ENCODE measurements at places on chromosomes 3 and 15.

- no peak for DNase-seq
Measured at GRCh38 chr3:13072239-13072599, 1.0 kb downstream of the IQSEC1 start.

DNA sequence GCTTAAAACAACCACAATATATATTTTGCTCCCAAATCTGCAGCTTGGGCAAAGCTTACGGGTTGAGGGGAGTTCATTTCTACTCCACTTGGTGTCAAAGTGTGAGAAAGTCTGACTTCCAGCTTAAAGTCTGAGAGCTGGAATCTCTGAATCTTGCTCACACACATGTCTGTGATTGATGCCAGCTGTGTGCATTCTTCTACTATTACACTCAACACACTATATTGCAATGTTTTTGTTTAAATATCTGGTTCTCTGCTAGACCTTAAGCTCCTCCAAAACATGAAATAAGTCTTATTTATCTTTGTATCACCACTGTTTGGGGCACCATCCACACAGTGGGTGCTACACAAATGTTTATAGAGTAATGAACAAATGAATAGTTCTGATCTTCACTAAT is 36.7 kb upstream of the SECISBP2L start:
- no peak for DNase-seq

- no peak for DNase-seq
Measured at GRCh38 chr3:42490243-42490642, 12.2 kb upstream of the VIPR1 start.

- no peak for DNase-seq
Measured at GRCh38 chr3:28287046-28287445, 45.6 kb downstream of the CMC1 start.
